ENCODE measurements at places on chromosomes 16 and 17. TPM values are rescaled to one million over a fixed set of nuclear protein-coding genes. Genes with fewer than 3 reads are reported as not detected.
A peak's percentile ranks its signal among the peaks of the same experiment; 100 is the strongest.

- H3K36me3 ChIP-seq = peaks cover 3% of the 10 kb centered on the region
- no peaks in the 10 kb centered on the region for H3K27me3 ChIP-seq
- H3K4me1 ChIP-seq = no peaks in the 10 kb centered on the region
- no peak overlapping the region for H3K27ac ChIP-seq
Measured at GRCh38 chr16:75038036-75038858, 39.4 kb downstream of the ZNRF1 start.

DNA sequence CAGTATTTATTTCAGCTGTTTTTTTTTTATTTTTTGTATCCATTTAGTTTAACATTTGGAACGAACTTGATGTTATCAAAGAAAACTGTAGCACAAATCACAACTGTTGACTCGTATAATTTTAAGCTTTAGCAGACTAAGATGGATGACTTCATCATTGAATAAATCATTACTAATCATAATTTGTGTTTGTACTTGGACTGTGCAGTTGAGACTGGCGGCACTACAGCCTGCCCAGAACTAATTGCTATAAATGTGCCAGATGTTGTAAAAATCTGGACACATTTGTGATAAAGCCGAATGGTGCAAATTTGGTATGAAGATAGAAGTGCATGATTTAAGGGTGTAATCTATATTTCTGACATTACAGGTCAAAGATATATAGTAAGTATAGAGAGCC lies 897.7 kb upstream of the CDH8 start:
- no peak for DNase-seq
- no peak overlapping the region for H3K27ac ChIP-seq
- H3K27me3 ChIP-seq = no peaks in the 10 kb centered on the region

- DNase-seq = no peak
- no peak overlapping the region for H3K27ac ChIP-seq
- H3K4me3 ChIP-seq = no peak overlapping the region
- no peaks in the 10 kb centered on the region for H3K4me1 ChIP-seq
- H3K27me3 ChIP-seq = no peaks in the 10 kb centered on the region
- no peaks in the 10 kb centered on the region for H3K36me3 ChIP-seq
Measured at GRCh38 chr16:60989592-60989991, 1046.6 kb downstream of the CDH8 start.

DNA sequence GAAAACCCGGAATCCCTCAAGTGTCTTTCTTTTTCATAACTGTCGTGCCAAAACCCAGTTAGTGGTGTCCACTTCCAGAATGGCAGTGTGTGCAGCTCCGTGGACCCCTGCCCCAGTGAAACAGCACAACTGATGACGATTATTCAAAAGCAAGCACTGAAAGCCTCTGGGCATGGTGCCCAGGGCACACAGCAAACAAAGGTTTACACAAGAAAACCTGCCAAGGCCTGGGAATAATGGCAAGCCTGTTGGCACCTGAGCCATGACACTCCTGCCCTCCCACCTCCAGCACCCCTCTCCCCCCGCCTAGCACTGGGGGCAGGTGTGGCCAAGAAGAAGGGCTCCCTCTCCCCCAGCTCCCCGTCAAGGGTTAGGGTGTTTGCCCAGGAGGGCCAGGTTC lies 2.8 kb downstream of the PKMYT1 start:
- H3K27me3 ChIP-seq = no peaks in the 10 kb centered on the region
- no peaks in the 10 kb centered on the region for H3K36me3 ChIP-seq
- peaks cover 24% of the 10 kb centered on the region for H3K4me1 ChIP-seq
- no peak overlapping the region for H3K4me3 ChIP-seq

- peak; percentile 39 for DNase-seq
- no peak overlapping the region for H3K4me3 ChIP-seq
- H3K27me3 ChIP-seq = no peaks in the 10 kb centered on the region
- H3K4me1 ChIP-seq = peaks cover 16% of the 10 kb centered on the region
Measured at GRCh38 chr17:82388223-82388921, 16.8 kb downstream of the UTS2R start.

DNA sequence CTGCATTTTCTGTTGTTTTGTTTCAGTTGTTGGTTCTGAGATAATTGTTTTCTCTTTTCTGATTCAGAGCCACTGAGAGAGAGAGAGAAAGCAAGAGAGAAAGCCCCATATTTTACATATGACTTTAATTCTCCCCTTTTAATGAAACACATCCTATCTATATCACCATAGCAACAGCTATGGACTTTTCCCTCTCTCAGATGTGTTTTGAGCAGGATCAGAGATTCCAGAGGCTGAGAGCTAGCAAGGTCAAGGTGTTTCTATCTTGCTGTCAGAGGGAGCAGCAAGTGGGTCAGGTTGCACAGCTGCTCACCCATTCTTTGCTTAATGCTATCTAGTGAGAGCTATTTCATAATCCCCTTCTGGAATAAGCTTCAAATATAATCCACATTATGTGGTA lies 415.9 kb downstream of the CA10 start:
- H3K4me3 ChIP-seq = no peak overlapping the region
- H3K36me3 ChIP-seq = no peaks in the 10 kb centered on the region
- no peak overlapping the region for H3K27ac ChIP-seq
- H3K4me1 ChIP-seq = peaks cover 11% of the 10 kb centered on the region
- no peak for DNase-seq
- no peaks in the 10 kb centered on the region for H3K27me3 ChIP-seq

GRCh38 chr17:21164620-21165019 lies 37.9 kb downstream of the DHRS7B start:
- no peak overlapping the region for H3K4me3 ChIP-seq
- H3K4me1 ChIP-seq = no peaks in the 10 kb centered on the region
- no peak overlapping the region for H3K27ac ChIP-seq

DNA sequence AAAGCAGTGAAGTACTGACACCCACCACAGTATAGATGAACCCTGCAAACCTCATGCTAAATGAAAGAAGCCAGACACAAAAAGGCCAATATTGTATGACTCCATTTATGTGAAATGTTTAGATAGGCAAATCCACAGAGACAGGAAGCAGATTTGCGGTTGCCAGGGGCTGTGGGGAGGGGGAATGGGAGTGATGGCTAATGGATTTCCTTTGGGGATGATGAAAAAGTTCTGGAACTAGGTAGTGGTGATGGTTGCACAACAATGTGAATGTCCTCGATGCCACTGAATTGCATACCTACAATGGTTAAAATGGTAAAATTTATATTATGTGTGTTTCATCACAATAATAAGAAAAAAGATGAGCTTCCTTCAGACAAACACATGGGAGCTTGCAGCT lies 28.4 kb upstream of the WFIKKN2 start:
- no peaks in the 10 kb centered on the region for H3K27me3 ChIP-seq
- peaks cover 7% of the 10 kb centered on the region for H3K4me1 ChIP-seq
- DNase-seq = no peak

DNA sequence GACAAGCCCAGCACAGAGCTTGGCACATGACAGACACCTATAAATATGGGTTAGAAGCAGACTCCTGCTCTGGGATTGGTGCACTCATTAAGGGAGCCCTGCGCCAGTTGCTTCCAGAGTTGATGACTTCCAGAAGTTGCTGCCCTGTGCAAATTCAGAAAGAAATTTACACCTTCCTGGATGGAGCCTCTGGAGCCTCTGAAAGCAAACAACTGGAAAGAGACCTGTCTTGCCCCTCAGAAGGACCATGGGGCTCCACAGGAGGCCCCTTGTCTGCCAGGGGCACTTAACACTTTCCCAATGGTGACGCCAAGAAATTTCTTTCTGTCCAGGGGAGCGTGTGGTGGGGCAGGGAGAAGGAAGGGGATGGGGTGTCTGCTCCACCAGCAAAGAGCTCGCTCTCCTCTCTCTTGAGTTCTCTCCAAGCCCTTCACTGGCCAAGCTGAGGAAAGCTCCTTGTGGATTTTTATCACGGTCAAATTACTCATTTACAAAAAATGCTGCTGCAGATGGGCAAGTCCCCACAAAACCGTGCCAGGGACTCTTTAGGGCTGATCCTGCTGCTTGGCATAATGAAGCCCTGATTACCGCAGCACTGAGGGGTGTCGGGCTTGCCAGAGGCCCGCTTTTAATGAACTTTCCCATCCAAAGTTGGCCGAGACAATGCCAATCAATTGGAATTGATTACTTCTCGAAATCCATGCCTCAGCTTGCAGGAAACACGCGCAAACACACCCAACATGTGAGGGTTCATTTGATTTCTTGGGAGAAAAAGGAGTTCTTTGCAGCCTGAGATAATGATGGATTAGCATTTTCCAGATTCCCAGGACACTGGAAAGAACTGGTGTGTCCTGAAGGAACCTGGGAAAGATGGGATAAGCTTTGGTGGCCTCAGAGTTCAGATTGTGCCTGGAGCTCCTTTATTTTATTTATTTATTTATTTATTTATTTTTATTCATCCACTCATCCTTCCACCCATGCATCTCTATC lies 583.6 kb upstream of the CDH5 start:
- no peak overlapping the region for H3K4me3 ChIP-seq
- H3K27me3 ChIP-seq = no peaks in the 10 kb centered on the region
- no peak for DNase-seq
- H3K27ac ChIP-seq = no peak overlapping the region

DNA sequence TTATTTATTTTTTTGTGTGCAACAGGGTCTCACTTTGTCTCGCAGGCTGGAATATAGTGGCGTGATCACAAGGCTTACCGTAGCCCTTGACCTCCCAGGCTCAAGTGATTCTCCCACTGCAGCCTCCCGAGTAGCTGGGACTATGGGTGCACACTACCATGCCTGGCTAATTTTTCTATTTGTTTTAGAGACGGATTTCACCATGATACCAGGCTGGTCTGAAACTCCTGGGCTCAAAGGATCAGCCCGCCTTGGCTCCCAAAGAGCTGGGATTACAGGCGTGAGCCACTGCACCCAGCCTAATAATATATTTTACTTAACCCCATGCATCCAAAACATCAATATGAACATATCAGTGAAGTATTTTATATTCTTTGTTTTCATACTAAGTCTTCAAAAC lies 2.0 kb downstream of the CCDC200 start:
- H3K36me3 ChIP-seq = no peaks in the 10 kb centered on the region
- H3K4me3 ChIP-seq = no peak overlapping the region
- no peaks in the 10 kb centered on the region for H3K27me3 ChIP-seq

GRCh38 chr17:32117399-32117798 lies 24.9 kb upstream of the RHOT1 start:
- DNase-seq = no peak
- no peak overlapping the region for H3K27ac ChIP-seq
- peaks cover 12% of the 10 kb centered on the region for H3K4me1 ChIP-seq
- no peaks in the 10 kb centered on the region for H3K27me3 ChIP-seq
- no peaks in the 10 kb centered on the region for H3K36me3 ChIP-seq
- H3K4me3 ChIP-seq = no peak overlapping the region

DNA sequence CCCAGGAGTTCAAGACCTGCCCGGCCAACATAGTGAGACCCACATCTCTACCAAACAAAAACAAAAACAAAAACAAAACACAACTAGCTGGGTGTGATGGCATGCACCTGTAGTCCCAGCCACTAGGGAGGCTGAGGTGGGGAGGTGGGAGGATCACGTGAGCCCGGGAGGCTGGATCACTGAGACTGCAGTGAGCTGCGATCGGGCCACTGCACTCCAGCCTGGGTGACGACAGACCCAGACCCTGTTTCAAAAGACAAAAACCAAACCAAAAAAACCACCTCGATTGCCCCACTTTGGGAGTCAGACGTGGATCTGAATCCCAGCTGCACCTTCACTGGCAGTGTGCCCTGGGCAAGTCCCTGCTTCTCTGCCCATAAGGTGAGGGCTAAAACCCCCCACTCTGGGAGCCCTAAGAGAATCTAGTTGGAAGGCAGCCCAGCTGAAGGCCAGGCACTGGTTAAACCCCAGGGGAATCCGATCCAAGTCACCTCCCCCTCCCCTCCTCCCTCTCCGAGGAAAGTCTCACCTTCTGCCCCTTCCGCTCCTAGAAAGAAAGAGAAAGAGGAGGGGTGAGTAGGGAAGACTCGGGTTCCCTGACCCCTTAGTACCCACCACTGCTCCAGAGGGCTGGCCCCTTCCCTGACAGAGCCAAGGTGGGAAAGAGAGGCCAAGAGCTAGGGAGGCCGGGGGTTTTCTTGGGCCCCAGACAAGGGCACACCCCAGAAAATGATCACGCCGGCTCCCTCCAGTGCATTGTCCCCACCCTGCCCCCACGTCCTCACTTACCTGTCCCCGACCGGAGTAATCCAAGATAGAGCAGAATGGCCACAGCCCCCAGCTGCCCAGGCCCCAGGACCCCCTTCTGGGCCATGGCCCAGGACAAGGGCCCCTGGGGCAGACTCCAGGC lies 647 bp downstream of the PRSS8 start:
- peak; percentile 80 for DNase-seq
- no peaks in the 10 kb centered on the region for H3K27me3 ChIP-seq
- peaks cover 16% of the 10 kb centered on the region for H3K4me1 ChIP-seq

DNA sequence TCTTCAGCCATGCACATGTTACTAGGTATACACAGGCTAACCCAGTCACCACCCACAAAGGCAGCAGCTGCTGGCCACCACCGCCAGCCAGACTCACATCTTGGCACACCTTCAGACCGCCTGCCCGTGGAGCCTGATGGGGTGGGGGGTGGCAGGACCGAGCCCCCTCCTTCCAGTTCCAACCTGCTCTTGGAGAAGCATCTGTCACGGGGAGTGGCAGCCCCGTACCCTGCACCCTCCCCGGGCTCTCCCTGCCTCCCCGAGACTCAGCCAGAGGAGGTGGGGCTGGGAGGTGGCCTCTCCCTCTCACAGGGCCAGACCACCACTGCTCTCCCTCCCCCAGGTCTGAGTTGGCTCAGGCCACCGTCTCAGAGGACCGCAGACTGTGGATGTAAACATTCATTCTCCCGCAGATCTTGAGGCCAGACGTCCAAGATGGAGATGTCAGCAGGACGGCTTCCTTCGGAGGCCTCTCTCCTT lies 11.3 kb upstream of the RBFOX3 start:
- peaks cover 19% of the 10 kb centered on the region for H3K4me1 ChIP-seq
- no peaks in the 10 kb centered on the region for H3K27me3 ChIP-seq
- no peak overlapping the region for H3K4me3 ChIP-seq

DNA sequence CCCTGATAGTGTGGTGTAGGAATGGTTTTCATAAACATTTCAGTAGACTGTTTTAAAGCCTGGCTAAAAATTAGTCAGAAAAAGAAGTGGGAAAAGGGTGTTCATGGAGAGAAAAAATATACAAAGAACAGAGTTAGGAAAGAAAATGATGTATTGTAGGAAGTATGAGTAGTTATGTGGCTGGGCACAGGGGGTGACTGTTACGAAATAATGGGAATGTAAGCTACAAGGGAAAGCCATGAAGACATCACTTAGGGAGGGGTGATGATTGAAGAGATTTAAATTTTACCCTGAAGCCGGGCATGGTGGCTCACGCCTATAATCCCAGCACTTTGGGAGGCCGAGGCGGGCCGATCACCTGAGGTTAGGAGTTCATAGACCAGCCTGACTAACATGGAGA lies 55.3 kb downstream of the NUP88 start:
- H3K36me3 ChIP-seq = peaks cover 15% of the 10 kb centered on the region
- no peak overlapping the region for H3K27ac ChIP-seq
- no peak overlapping the region for H3K4me3 ChIP-seq
- DNase-seq = no peak
- H3K4me1 ChIP-seq = no peaks in the 10 kb centered on the region
- H3K27me3 ChIP-seq = no peaks in the 10 kb centered on the region

Gene SYCE1L
- 4.2 TPM for total RNA-seq

Gene TLCD3B
- 9.0 TPM for total RNA-seq

Gene TMEM100
- total RNA-seq = 0.59 TPM

Gene FBXO39
- total RNA-seq = not detected

Gene AXIN1
- total RNA-seq = 19.6 TPM

Gene PRSS53
- 2.3 TPM for total RNA-seq

Gene ALOX12B
- 0.28 TPM for total RNA-seq

Gene ZG16
- not detected for total RNA-seq

Gene CRISPLD2
- 0.50 TPM for total RNA-seq

Gene ABCC12
- total RNA-seq = 0.12 TPM

Gene TPSAB1
- total RNA-seq = not detected

Gene TBC1D3
- not detected for total RNA-seq

Gene PRAC1
- not detected for total RNA-seq

Gene PIMREG
- total RNA-seq = 151 TPM

Gene HP
- total RNA-seq = not detected

Gene C17orf50
- total RNA-seq = not detected

Gene KRT16
- not detected for total RNA-seq

Gene OSGIN1
- total RNA-seq = 0.77 TPM

Gene PPM1D
- total RNA-seq = 22.9 TPM

Gene TPSG1
- not detected for total RNA-seq
